ENCODE measurements at places on chromosomes 4 and X.

- no peak for DNase-seq
These were observed 146.4 kb upstream of the DIAPH2 start for GRCh38 chrX:96538104-96538725.

DNA sequence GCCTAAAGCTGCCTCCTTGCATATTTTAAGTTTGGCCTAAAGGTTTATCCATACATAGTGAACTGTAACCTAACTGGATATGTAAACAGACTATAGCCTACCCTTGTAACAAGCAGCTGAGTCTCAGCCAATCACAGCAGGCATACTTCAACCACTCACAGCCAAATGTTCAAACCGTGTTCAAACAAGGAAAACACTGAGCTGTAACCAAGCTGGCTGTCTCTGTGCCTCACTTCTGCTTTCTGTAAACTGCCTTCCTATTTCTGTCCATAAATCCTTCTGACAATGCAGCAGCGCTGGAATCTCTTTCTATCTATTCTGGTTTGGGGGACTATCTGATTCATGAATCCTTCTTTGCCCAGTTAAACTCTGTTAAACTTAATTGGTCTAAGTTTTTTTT lies 16.4 kb downstream of the DSPP start:
- no peak for DNase-seq

- peak; percentile 31 for DNase-seq
These were observed 217.3 kb upstream of the TAPT1 start for GRCh38 chr4:16443504-16444088.

GRCh38 chrX:39828971-39829370 lies 268.8 kb downstream of the BCOR start:
- DNase-seq: no peak

GRCh38 chr4:83701041-83701440 lies 165.1 kb downstream of the GPAT3 start:
- no peak for DNase-seq

- no peak for DNase-seq
These were observed 18.5 kb downstream of the PDK3 start for GRCh38 chrX:24483596-24483995.

DNA sequence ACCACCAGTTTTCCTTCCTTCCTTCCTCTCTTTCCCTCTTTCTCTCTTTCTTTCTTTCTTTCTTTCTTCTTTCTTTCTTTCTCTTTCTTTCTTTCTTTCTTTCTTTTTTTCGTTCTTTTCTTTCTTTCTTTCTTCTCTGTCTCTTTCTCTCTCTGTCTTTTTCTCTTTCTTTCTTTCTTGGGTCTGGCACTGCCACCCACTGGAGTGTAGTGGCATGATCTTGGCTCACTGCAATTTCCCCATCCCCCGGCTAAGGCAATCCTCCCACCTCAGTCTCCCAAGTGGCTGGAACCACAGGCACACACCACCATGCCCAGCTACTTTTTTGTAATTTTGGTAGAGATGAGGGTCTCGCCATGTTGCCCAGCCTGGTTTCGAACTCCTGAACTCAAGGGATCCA lies 51.6 kb upstream of the NHS start:
- DNase-seq: no peak

DNA sequence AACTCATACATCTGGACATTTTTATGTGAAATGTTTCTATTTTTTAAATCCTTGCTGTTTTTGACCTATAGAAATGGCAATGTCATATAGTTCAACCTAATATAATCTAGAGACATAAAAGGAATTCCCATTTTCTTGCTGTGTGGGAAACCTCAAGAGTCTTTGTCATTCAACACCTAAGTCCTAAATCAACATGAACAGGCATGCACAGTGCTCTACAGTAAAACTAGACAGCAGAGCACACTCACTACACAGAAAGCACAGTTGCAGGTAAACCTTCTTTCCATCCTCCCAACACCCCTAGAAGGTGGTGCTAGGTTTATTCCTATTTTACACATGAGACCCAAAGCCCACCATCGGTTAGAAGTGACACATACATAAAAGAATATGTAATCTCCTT lies 79.1 kb upstream of the C1QTNF7 start:
- DNase-seq: no peak

- no peak for DNase-seq
These were observed 8.0 kb downstream of the HHIP start for GRCh38 chr4:144653781-144654545.

- no peak for DNase-seq
These were observed 6.3 kb downstream of the KIAA1210 start for GRCh38 chrX:119121341-119121740.

DNA sequence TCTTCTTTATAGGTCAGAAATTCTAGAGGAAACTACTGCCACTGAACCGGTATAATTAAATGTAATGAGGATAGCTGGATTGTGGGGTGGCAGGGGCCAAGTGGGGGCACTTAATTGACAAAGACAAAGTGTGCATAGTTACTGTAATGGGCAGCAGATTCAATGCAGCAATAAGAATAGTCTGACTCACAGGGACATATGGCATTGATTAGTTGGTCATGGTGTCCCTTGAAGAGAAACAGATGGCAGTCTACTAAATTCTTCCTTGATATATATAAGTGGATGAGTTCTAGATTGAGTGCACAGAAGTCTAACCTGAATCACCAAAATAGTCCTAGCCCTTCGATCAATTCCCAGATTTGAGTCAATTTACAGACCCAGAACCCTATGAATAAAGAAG lies 31.6 kb downstream of the ETDC start:
- DNase-seq: no peak

- DNase-seq: no peak
These were observed 55.0 kb downstream of the ATP11C start for GRCh38 chrX:139877710-139878414.

- DNase-seq: no peak
These were observed 71.2 kb downstream of the CHRNA9 start for GRCh38 chr4:40406340-40406739.

GRCh38 chr4:1247864-1248244 lies 1.1 kb downstream of the CTBP1 start:
- DNase-seq: no peak

GRCh38 chr4:182231496-182231895 lies 11.7 kb upstream of the TENM3 start:
- no peak for DNase-seq

DNA sequence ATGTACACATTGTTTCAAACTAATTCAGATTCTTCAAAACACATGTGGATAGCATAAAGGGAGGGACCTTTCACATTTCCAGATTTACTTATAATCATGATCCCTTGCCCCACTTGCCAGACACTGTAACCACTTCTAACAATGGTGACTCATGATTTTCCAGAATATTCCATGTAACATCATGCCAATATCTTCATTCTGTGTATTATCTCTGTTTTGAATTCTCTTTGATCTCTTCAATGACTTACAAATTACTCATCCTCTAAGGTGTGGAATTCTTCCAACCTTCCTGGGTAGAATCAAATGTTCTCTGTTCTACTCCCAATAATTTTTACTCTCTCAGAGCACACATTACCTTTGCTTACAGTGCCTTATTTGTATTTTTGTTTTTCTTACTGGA lies 517.1 kb downstream of the PCDH7 start:
- DNase-seq: no peak

GRCh38 chr4:47839259-47839658 lies 1.4 kb upstream of the CORIN start:
- peak; percentile 50 for DNase-seq

DNA sequence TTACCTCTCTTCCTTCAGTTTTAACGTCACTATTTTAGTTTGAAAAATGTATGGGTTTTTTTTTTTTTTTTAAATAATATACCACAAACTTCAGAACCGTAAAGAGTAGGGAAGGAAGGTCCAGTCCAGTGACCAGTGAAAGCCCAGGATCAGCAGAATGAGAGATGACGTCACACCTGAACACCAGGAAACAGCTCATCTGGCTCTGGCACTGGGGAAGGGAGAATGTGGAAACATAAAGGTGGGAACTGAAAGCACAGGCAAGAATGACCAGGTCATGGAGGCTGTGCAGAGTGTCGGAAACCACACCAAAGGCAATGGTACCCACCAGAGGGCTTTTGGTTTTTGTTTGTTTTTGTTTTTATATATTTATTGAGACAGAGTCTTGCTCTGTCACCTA lies 141.2 kb downstream of the DHX15 start:
- DNase-seq: no peak

GRCh38 chrX:129404670-129405008 lies 118.7 kb downstream of the SMARCA1 start:
- DNase-seq: no peak

DNA sequence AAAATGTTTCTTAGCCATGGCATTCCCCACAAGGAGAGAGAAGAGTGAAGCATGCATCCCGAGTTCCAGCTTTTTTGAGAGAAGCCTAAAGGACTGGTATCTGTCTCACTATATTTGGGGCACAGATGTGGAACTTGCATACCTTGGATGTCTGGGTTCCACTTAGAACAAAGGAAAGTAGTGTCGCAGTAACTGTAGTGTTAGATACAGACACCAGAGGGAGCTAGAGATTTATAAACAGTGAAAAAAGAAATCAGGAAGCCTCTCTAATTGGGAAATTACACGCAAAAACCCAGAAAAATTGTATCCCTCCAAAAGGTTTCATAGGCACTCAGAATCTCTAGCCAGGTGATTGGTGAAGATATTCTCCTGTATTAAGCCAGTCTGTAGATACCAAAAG lies 34.4 kb downstream of the AGTR2 start:
- DNase-seq: no peak

GRCh38 chr4:88060431-88060830 lies 53.0 kb downstream of the PKD2 start:
- DNase-seq: no peak

DNA sequence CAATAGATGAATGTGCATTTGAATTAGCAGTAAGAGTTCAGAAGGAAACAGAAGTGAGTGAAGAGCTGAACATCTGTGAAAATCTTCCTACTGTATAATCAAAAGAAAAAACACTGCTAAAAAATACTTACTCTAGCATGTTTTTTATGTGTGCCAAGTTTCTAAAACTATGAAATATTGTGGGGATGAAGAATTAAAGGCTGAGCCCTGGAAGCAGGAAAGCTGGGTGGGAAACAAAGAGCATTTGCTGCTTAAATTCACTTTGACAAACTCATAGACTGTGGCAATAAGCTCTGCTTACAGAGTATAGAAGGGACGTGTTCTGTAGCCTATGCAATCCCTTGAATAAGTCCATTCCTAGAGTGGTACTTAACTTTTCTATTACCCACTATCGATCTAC lies 261.7 kb downstream of the ANKRD50 start:
- no peak for DNase-seq

DNA sequence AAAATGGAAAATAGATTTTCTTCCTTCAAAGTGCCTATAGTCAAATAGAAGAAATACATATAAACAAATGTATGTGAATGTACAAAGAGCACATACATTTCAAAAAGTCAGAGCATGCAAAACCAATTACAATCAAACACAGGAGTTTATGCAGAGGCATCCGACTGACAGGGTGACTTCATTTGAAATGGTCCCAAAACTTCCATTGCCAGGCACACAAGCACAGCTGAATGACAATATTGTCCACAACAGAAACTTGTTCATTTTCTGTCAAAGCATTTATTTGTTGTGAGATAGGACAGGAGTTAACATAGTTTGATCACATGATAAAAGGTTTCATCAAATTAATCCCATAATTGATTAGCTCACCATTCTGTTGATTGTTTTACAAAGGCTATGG lies 96.4 kb upstream of the TTC29 start:
- no peak for DNase-seq

GRCh38 chr4:94695384-94695783 lies 62.4 kb upstream of the BMPR1B start:
- DNase-seq: no peak

GRCh38 chrX:112211459-112211858 lies 128.9 kb upstream of the TRPC5 start:
- no peak for DNase-seq

DNA sequence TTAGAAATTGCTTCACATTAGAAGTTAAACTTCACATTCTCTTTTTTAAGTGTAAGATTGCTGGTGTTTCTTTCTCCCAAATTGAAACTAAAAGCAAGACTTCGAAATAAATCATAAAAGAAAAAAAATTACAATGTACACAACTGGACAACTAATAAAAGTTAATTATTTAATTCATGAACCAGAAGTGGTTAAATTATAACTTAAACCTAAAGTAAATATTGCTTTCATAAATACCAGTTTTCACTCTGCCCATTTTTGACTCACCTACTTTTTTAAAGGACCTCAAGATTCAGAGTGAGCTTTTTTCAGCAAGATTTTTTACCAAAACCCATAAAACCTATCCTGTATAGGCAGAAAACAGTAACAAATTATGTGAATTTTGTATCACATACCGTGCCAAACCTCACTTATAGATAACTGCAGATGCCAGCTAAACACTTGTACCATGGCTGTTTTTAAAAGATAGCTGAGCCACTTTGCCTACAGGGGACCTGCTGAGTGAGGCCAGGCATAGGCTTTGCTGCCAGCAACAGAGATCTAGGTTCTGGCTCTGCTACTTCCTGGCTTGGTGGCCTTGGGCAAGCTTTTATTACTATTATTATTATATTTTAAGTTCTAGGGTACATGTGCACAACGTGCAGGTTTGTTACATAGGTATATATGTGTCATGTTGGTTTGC lies 259.8 kb downstream of the NR3C2 start:
- no peak for DNase-seq

DNA sequence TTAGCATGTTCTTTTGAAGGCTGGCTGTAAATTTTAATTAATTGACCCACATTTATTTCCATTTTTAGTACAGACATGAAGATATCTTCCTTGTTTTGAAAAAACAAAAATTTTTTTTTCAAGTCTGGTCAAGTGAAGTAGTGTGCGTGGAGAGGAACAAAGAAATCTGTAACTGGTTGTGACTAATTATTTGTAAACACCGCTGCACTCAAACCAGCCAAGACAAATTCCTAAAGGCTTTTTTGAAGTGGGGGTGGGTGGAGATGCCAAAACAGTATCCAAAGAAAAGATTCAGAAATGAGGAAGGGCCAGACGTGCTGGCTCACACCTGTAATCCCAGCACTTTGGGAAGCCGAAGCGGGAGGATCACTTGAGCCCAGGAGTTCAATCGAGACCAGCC lies 88.3 kb downstream of the SHROOM2 start:
- no peak for DNase-seq

GRCh38 chr4:168531305-168531704 lies 34.5 kb downstream of the PALLD start:
- no peak for DNase-seq

DNA sequence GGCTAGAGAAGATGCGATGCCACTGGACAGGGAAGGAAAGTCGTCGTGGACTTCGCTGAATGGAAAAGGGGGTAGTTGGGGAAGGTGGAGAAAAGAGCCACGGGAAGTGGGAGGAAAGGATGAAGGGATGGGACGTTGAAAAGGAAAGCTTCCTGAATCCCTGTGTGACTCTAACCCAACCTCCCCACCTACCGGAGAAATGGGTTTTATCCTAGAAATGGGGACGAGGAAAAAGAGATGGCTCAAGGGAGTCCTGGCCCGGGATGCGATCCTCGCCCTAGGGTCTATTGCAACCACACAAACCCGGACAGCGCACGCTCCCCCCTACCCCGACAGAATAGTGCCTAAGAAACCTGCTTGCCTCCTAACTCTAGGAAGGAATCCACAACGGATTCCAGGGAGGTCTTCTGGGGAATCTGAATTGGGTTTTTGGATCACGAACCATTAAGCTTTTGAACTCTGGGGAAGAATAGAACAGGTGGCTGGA lies 738 bp upstream of the TSPAN5 start:
- no peak for DNase-seq

All from GM10248 (cell line).